ENCODE measurements at places on chromosomes 2 and 18.

DNA sequence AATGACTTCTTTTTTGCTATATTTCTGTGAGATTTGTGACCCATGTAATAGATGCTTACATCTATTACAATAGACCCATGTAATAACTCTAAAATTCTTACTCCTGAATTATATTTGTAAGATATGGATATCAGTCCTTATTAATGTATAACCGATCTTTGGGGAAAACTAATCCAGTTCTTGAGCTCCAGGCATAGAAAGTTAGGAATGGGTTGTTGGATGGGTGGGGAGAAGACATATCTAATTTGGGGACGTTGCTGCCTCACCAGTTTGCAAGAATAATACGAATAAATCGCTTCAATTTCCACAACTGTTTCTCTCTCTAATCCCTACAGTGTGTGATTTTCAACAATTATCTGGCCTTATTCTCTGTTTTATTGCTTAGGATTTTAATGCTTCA lies 13.5 kb downstream of the CAVIN2 start:
- DNase-seq = no peak

DNA sequence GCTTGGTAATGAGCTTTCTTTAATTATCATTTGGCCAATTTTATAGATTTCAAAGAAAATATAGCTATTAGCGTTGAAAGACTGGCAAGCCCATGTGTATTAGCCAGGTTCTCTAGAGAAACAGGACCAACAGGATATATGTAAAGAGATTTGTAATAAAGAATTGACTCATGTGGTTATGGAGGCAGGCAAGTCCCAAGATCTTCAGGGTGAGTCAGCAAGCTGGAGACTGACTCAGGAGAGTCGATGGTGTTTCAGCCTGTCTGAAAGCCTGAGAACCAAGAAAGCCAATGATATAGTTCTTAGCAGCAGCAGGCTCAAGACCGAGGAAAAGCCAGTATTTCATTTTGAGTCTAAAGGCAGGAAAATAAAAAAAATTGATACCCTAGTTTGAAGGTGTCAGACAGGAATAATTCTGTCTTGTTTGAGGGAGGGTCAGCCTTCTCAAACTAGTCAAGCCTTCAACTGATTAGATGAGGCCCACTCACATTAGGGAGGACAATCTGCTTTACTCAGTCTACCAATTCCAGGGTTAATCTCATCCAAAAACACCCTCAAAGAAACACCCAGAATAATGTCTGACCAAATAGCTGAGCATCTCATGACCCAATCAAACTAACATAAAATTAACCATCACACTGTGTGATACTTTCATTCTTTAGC lies 78.3 kb upstream of the CRIM1 start:
- DNase-seq = no peak

DNA sequence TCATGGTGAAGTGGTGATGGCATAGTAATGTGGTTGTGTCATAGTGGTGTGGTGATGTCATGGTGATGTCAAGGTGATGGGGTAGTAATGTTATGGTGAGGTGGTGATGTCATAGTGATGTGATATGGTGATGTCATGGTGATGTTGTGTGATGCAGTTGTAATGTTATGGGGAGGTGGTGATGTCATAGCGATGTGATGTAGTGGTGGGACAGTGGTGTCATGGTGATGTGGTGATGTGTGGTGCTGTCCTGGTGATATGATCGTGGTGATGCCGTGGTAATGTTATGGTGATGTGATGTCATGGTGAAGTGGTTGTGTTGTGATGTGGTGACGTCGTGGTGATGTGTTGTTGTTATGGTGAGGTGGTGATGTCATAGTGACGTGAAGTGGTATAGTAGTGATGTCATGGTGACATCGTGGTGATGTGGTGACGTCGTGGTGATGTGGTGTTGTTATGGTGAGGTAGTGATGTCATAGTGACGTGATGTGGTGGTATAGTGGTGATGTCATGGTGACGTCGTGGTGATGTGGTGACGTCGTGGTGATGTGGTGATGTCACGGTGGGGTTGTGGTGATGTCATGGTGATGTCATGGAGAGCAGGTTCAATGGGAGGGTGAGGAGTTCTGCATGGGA lies 242.7 kb upstream of the MYT1L start:
- no peak for DNase-seq

GRCh38 chr18:44579028-44579702 lies 101.5 kb upstream of the SETBP1 start:
- no peak for DNase-seq

DNA sequence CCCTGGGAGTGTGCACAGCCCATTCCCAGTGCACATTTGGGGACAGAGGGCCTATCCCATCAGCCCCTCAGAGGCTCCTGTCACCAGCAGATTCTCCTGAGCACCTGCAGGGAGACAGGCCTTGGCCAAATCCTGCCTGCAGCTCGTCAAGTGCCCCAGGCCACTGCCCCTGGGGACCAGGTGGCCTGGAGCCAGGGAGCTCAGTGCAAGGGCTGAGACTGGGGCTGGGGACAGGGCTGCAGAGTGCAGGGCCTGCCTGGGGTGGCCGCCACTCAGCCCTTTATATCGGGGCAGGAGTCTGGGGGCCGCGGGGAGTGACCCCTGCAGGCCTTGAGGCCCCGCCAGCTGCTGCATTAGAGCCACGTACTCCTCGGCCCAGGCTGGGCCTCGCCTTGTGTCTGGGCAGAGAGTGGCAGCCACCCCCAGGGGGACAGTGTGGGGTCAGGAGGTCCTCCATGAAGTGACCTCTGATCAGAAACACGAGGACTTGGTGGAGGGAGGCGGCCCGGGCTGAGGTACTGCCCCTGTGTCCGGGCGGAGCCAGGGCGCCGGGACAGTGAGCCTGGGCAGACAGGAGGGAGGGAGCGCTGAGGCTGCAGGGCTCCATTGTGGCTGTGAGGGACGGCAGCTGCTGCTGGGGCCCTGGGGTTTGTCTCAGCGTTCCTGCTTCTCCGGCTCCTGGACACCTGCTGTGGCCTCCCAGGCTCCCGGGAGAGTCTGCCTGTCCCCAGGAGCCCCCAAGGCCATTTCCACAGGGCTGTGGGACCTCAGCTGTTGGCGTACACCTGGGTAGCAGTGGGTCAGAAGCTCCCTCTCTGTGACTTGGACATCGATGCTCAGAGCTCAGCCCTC lies 24.2 kb downstream of the GPC1 start:
- DNase-seq = no peak

DNA sequence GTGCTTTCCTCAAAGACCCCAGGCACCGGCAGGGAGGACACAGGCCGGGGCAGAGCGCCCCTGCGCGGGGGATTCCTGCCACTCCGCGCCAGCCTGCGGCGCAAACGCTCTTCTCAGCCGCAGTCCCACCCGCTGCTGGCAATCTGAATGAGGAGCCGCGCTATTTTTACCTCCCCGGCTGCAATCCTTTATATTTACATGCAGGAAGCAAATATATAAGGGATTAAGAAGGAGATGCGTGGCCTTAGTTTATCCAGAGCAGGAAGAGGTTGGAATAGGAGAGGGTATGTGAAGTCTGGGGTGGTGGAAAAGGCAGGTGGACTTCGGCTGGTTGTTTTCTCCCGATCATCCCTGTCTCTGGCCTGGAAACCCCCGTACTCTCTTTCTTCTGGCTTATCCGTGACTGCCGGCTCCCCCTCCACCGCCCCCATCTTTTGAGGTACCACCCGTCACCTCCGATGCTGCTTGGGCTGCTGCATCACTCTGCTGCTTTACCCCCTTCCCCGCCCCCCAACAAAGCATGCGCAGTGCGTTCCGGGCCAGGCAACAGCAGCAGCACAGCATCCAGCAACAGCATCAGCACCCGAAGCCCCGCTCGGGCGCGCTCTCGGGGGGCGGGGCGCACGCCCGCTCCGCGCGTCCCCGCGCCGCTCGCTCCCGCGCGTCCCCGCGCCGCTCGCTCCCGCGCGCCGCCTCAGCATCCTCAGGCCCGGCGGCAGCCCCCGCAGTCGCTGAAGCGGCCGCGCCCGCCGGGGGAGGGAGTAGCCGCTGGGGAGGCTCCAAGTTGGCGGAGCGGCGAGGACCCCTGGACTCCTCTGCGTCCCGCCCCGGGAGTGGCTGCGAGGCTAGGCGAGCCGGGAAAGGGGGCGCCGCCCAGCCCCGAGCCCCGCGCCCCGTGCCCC lies at the start of gene ADAM23:
Gene ADAM23 (plus strand): TSS at position 700 of the 902 bp plus-strand sequence. CDS start 335 bp downstream, outside the sequence.
- peak; percentile 73 for DNase-seq

GRCh38 chr2:18922276-18922675 lies 332.9 kb upstream of the NT5C1B start:
- no peak for DNase-seq

DNA sequence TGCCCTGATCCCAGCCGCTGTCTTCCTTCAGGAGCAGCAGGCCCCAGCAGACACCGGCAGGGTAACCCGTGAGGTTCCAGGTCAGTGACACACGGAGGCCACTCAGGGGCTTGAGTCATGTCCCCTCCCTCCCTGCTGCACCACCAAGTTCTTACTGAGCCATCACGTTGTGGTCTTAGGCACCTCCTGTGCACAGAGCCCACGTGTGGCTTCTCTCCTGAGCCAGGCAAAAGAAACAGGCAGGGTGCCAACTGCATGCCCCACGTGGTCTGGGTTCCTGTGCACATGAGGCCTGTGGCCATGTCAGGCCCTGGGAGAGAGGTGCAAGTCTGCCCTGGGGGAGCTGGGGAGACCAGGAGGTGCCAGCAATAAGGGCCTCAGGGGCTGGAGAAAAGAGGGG lies 264.8 kb downstream of the KLHL29 start:
- DNase-seq = no peak

- no peak for DNase-seq
These were observed 118.3 kb upstream of the FAM136A start for GRCh38 chr2:70420143-70420542.

DNA sequence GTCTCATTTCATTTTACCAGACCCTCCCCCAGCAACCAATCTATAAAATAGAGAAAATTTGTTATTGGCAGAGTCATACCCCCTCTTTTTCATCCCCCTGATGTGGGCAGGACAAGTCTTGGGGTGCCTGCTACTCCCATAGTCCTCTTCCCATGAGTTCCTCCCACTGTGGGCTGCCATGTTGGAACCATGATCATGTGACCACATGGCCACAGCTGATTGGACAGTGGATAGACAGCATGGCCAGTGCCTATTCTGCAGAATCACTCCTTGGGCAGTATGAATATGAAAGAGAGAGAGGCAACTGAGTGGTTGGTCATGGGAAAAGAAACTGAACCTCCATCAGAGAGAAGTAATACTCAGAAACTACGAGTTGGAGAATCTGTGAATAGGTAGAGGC lies 84.9 kb downstream of the PDCL3 start:
- DNase-seq = no peak

- DNase-seq = no peak
These were observed 70.6 kb upstream of the TCF4 start for GRCh38 chr18:55658598-55658997.

DNA sequence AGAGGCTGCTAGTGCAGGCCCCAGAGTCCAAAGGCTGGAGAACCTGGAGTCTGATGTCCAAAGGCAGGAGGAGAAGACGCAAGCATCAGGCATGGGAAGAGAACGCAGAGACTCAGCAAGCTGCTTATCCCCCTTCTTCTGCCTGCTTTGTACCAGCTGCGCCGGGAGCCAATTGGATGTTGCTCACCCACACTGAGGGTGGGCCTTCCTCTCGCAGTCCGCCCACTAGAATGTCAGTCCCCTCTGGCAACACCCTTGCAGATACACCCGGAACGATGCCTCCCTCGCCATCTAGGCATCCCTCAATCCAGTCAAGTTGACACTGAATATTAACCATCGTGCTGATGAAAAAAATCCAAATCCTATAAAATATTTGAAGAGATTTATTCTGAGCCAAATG lies 141.6 kb downstream of the TWIST2 start:
- DNase-seq = no peak

GRCh38 chr2:46481198-46482193 lies 2.1 kb downstream of the TMEM247 start:
- DNase-seq = no peak

- DNase-seq = no peak
These were observed 64.8 kb downstream of the REV1 start for GRCh38 chr2:99425022-99425421.

GRCh38 chr2:219106251-219106650 lies 45.5 kb upstream of the IHH start:
- DNase-seq = no peak

- DNase-seq = no peak
These were observed 164.0 kb downstream of the DTNA start for GRCh38 chr18:34873986-34874580.

DNA sequence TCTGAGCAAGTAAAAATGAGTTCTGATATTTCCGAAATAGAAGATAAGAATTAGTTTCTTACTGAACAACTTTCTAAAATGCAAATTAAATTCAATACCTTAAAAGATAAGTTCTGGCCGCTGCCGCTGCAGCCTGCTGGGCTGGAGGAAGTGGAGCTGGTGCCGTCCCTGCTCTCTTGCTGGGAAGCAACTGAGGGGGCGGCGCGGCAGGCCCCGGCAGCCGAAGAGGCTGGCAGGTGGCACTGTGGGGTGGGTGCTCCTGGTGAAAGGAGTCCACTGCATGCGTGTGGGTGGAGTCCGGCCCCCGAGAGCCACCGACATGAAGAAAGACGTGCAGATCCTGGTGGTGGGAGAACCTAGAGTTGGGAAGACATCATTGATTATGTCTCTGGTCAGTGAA lies 89.5 kb upstream of the ZNF519 start:
- no peak for DNase-seq

DNA sequence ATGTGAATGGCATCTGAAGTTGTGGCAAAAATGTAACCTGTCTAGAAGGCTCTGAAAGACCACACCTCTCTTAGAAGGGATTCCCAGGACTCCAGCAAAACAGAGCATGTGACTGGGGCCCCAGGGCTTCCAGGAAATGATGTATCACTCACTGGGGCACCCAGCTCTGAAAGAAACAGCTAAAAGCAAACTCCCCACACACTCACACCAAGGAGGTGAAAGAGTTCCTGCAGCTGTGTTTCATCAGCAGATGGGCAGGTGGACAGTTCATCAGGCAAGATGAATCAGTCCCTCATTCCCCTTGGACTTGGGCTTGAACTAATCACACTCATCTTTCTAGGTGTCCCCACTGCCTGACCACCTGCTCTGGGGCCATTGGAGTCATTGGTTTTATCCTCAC lies 76.2 kb downstream of the CCBE1 start:
- no peak for DNase-seq

DNA sequence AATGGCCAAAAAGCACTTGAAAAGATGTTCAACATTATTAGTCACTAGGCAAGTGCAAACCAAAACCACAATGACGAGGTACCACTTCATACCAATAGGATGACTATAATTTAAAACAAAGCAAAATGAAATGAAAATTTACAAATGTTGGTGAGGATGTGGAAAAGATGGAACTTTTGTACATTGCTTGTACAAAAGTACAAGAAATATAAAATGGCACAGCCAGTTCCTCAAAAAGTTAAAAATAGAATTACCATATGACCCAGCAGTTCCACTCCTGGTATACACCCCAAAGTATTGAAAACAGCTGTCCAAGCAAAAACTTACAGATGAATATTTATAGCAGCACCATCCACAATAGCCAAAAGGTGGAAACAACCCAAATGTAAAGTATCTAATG lies 107.8 kb upstream of the XPO1 start:
- no peak for DNase-seq

DNA sequence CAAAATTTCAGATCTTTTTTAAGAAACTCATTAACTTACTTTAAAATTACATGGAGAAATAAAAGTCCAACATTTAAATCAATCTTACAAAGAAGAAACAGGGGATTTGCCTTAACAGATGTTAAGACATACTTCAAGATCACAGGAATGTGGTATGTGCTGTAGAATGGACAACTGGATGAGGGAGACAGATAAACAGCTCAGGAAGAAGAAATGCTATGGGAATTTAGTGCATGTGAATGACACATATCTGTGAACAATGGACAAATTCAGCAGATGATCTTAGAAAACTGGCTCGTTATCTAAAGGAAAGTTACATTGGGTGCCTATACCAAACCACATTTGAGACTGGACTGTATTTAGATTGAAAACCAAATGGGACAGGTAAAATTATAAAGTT lies 246.8 kb upstream of the AGAP1 start:
- DNase-seq = no peak
